ENCODE measurements at places on chromosomes 5 and 9. TPM values are rescaled to one million over a fixed set of nuclear protein-coding genes. Genes with fewer than 3 reads are reported as not detected.

CTNND2 gene
- not detected for total RNA-seq

PTGES gene
- 138 TPM for total RNA-seq

RORB gene
- under 0.01 TPM for total RNA-seq

SLC34A1 gene
- total RNA-seq: not detected

CBY3 gene
- total RNA-seq: 0.29 TPM

C5orf58 gene
- total RNA-seq: under 0.01 TPM

PCDHA13 gene
- total RNA-seq: not detected

HMMR gene
- total RNA-seq: 1.3 TPM

TAS2R1 gene
- not detected for total RNA-seq

NPR2 gene
- 14.0 TPM for total RNA-seq

SOHLH1 gene
- not detected for total RNA-seq

BTNL9 gene
- not detected for total RNA-seq

CCDC183 gene
- 0.22 TPM for total RNA-seq

MARCOL gene
- total RNA-seq: not detected

SPEF2 gene
- total RNA-seq: 2.6 TPM

SPINK13 gene
- not detected for total RNA-seq

C9orf152 gene
- total RNA-seq: not detected

GARNL3 gene
- 1.3 TPM for total RNA-seq

RNF183 gene
- not detected for total RNA-seq

CDX1 gene
- total RNA-seq: 0.57 TPM

FBP2 gene
- total RNA-seq: not detected

SLC6A3 gene
- not detected for total RNA-seq

KLHL9 gene
- total RNA-seq: 25.6 TPM

STPG3 gene
- total RNA-seq: not detected

TTC16 gene
- total RNA-seq: not detected

All from placental pericyte (primary cell).